ENCODE measurements at places on chromosomes 2 and 18.

GRCh38 chr18:62942578-62942977, 227.2 kb downstream of the PHLPP1 start:
- DNase-seq = no peak

GRCh38 chr2:179946810-179947615, 60.1 kb downstream of the CWC22 start:
- DNase-seq = no peak

DNA sequence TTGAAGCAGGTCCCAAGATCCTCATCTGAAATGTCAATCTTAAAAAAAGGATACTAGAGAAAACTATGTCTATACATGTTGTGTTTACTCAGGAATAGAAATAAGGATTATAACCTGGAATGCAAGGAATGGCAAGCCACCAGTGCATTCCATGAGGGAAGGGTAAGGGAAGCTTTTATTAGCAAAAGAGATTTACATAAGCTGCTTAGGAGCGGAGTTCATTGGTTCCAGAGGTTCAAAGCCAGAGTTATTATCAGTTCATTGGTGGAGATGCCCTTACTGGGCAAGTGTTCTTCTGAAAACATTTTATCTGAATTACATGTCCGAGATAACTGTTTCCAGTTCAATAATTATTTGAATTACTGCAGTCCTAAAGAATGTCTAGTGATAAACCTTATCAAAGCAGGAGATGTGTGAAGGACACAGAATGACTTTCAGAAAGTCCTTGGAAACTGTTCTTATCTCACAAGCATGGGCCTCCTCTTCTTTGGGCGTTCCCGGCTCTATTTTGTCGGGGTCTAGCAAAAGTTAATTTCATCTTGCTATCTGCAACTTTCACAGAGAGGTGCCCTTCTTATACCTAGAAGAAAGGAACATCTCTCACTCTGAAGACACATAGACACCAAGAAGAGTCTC, 23.5 kb downstream of the COMMD1 start:
- no peak for DNase-seq

DNA sequence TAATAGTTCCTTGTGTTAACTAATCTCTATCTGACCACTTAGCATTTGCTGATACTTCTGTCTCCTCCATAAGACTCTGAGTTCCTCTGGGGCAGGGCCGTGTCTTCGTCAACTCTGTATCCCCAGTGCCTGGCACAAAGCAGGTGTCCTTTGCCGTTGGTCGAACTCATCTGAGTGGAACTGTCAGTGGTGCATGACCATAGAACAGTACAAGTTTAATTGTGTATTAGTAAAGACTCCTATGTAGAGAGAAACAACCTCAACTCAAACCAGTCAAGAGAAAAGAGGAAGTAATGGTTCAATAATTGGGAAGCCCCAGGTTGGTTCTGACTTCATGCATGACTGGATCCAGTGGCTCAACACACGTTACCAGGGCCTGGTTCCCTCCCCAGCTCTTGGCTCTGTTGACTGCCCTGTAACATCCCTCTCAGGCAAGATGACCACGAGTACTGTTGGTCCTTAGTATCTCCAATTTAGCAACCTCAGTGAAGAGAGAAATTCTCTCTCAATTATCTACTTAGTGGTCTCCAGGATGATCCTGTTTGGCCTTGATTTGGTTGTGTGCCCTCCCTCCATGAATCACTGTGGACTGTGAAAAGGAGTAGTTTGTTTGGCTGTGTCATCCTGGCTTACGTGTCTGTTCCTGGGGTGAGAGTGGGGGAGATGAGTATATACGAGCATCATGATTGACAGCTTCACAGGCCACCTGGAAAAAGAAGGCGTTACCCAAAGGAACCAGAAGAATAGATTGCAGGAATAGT, 58.5 kb upstream of the MSH6 start:
- no peak for DNase-seq

DNA sequence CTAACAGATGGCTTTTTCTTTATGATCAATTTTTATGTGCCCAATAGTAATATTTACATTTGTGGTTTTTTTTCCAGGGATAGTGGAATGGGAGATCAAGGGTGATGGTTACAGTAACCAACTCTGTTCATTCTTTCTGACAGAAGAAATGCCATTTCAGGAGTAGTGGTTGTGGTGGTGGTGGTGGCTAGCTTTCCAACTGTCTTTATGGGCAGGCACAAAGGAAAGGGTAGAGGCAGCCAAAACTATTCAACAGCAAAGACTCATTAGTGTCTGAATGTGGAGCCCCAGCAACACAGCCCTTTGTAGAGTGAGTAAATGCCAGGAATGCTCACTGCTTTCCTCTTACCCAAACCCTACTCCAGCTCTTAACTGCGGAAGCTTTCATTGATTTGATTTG, 227.7 kb downstream of the RND3 start:
- DNase-seq = no peak

DNA sequence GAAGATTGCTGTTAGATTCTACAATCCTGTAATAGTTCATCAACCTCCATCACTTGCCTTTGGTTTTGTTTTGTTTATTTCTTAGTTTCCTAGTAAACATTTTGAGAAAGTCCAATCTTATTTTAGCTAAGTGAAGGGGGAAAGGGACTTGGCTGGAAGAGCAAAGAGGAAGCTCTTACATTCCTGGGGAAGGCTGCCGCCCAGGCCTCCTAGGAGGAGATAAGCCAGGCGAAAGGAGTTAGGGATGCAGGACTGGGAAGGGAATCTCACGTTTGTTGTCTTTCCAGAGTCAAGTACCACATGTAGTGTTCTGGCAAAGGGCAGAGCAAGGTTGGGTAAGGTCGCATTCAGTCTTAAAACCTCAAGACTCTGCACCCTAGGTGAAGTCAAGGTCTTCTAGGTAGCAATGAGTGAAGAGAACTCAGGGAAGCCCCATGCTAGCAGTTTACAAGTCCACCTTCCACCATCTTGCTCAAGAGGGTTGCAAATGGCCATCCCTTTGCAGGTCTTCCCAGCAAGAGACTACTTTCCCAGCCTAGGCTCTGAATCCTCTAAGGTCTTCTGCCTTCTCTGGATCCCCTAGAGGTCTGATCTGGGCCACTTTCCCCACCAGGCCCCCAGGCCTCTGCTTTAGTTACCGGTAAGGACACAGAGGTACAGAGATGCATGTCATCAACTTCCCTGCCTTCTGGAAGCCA, 320.7 kb downstream of the CYP26B1 start:
- DNase-seq = no peak

GRCh38 chr18:39863916-39864315, 2091.1 kb upstream of the PIK3C3 start:
- no peak for DNase-seq

GRCh38 chr2:208711598-208711997, 305.0 kb downstream of the PTH2R start:
- DNase-seq = no peak

DNA sequence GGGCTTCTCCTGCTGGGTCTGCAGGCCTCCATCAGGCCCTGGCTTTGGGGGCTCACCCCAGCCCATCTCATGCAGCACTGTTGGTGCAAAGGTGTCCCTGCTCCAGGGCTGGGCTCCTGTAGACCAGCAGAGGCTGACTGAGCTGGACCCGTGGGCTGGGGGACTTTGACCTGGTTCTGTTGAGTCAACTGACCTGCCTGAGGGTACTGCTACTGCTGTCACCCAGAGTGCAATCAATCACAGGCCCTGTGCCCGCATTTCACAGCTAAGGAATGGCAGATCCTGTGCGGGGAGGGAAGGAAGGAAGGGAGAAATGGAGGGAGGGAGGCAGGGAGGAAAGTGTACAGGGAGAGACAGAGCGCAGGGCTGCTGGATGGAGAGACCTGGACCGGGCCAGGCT, 136.8 kb downstream of the TPO start:
- DNase-seq = no peak

DNA sequence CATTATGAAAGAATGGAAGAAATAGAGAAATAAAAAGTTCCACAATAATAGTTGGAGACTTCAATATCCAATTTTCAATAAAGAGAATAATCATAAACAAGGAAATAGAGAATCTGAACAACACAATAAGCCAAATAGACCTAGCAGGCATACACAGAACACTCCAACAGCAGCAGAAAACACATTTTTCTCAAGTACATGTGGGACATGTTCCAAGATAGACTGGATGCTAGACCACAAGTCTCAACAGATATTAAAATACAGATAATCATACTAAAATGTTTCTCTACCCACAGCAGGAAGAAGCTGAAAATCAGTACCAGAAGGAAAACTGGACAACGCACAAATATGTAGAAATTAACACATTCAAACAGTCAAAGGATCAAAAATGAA, 113.9 kb downstream of the USP34 start:
- peak; percentile 50 for DNase-seq

GRCh38 chr2:237044281-237044680, 41.4 kb upstream of the COPS8 start:
- DNase-seq = no peak

- no peak for DNase-seq
Observed at GRCh38 chr18:8339952-8340351, 269.3 kb upstream of the RAB12 start.

GRCh38 chr2:467892-468647, 180.2 kb upstream of the ALKAL2 start:
- no peak for DNase-seq

GRCh38 chr18:44793685-44794084, 113.0 kb downstream of the SETBP1 start:
- DNase-seq = no peak

DNA sequence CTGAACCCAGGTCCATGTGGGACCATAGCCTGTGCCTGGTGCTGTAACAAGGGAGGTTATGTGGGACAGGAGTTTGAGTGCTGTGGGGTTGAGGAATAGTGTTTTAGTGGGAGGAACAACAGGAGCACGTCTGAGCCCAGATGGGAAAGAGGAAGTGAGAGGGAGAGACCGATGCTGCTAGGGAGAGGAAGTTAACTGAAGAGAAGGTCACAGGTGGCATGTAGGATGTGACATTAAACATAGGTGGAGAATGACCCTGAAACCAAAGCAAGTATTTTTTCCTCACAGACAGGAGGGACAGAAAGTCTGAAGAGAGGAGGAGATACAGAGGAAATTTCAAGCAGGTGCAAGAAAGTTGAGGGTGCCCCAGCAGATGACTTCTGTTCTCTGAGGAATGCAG, 87.8 kb downstream of the ACOXL start:
- no peak for DNase-seq

GRCh38 chr2:38505779-38506178, 96.9 kb downstream of the HNRNPLL start:
- DNase-seq = peak; percentile 61

DNA sequence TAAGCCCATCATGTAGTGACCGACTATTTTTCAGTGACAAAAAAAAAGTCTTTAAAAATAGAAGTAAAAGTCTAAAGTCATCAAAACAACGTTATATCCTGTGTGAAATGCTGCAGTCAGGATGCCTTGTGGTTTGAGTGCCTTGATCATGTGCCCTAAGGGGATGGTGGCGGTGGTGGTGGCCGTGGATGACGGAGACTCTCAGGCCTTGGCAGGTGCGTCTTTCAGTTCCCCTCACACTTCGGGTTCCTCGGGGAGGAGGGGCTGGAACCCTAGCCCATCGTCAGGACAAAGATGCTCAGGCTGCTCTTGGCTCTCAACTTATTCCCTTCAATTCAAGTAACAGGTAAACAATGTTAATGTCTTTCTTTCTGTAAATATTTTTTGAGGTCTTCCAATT, at the start of gene CD28:
CD28 (plus strand) TSS at position 237 of the 400 bp plus-strand sequence; CDS start at position 295, 58 bp downstream.
- DNase-seq = no peak

- DNase-seq = peak; percentile 34
Observed at GRCh38 chr2:152626911-152627339, 90.3 kb downstream of the PRPF40A start.

GRCh38 chr2:27128668-27129571, 5.3 kb downstream of the ABHD1 start:
- DNase-seq = no peak

DNA sequence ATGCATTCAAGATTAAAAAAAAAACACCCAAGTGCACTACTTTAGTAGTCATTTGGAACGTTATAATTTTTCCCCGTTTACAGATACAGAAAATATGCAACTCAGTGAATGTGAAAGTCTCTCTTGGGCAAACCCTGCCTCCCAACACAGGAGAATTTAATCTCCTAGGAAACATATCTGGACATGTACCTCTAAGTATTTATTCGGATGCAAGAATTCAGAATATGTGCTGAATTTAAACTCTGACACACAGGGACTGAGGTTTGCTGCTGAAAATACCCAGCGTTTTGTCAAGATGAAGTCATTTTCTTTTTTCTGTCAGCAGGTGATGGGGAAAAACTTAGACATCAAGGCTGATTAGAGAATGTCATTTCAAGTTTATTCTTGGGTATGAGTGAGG, 105.4 kb downstream of the ACKR3 start:
- DNase-seq = no peak

DNA sequence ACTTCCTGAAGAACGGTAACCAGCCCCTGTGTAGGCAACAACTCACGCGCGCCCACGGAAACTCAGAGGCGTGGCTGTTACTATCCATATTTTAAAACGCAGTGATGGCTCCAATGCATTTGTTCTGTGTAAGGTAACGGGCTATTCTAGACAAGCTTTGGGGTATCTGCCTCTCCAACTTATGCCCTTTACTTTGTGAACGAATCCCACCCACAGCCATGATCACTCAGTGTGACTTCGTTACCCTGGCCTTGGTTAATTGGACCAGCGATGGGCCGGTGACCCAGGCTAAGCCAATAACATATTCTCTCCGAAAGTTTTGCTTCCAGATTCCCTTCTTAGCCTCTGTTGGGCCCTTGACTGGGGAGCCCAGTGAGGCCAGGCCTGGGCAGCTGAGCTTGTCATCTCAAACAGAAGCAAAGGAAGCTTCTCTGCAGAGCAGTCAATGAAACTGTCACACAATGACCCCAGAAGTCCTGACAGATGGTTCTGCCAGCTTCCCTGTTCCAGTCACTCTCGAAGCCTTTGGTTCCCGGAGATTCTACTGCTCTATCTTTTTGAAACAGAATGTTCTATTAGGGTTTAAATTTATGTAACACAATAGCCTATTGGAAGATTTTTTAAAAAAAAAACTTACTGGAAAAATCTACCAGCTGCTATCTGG, 30.7 kb upstream of the ROCK2 start:
- no peak for DNase-seq

GRCh38 chr2:179349670-179350303, 85.2 kb upstream of the SESTD1 start:
- DNase-seq = no peak

GRCh38 chr2:70515938-70516337, 37.7 kb downstream of the TGFA start:
- no peak for DNase-seq

DNA sequence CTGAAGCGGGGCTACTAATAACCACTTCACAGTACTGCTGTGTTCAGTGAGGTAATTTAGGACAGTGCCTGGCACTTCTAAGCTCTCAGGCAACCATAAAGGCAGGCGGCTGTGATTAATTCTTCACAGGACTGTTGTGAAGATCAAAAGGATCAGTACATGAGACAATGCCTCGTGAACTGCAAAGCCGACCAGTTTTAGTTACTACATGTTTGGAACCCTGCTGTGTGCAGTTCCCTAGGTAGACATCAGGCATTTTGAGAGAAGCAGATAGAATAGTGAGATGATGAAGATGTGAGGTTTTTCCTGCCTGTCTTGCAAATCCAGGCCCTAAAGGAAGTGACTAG, 19.1 kb downstream of the EFHD1 start:
- peak; percentile 3 for DNase-seq

- DNase-seq = no peak
Observed at GRCh38 chr2:94869552-94870439, 1.4 kb upstream of the TEKT4 start.

GRCh38 chr2:110867078-110867477, 134.7 kb downstream of the ACOXL start:
- DNase-seq = no peak

- DNase-seq = peak; percentile 2
Observed at GRCh38 chr2:159516241-159516758, 100.0 kb downstream of the BAZ2B start.
